ENCODE measurements at places on chromosomes 2 and 18.

DNA sequence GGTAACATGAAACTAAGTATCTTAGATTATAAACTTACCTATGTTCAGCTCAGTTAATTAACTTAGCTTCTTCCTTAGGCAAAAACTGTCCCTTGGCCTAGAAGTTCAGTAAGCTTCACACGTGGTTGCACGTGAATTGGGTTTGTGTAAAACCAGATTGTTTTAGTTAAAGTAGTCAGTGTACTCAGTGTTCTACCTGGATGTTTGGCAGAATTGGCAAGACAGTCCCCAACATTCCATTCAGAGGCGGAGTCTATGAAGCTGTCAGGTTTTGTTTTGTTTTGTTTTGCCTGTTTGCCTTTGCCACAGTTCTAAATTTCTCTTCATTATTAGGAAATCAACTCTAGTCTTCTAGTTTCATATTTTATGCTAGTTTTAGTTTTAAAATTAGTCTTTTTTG lies 105.3 kb upstream of the ZEB2 start:
- no peak for DNase-seq

GRCh38 chr2:62787386-62787785 lies 81.9 kb downstream of the EHBP1 start:
- no peak for DNase-seq

DNA sequence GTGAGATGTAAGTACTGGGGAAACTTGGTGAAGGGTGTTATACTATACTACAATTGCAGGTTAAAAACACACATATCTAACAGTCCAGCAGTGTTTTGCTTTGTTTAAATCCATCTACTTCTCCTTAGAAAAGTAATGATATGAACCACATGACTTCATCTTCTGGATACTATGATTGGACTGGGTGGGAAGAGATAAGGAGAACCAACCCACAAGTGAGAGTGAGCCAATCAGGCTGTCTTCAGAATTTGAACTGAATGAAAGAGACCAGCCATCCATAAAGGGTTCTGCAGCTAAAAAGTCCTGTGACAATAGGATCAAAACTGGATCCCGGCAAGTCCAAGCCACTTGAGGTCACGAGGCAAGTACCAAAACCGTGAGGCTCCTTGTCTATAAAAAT lies 46.6 kb downstream of the KANSL3 start:
- no peak for DNase-seq

DNA sequence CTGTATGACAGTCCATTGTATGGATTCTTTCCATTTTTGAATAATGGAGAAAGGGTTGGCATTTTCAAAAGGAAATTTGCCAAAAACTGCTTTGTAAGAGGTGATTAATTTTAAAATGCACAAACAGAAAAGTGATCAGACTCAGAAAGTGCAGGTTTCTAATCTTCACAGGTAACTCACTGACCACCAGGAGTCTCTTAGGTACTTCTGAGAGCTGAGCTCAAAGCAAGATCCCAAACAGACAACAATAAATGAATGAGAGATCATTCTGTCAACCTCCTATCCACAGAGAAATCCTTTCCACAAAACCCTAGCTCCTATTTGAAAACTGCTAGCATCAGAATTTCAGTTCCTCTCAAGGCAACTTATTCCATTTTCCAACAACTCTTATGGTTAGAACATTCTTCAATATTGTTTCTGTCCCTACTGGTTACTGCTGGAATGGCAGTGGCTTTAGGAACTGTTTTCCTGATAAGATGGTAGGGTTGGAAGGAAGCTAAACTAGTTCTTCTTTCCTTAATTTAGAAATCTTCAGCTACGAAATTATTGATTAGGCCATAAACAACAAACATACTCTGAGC lies 20.6 kb upstream of the HAAO start:
- peak; percentile 8 for DNase-seq

All from hippocampal formation (tissue), 2 donors.